ENCODE measurements at places on chromosomes 1 and 21.

DNA sequence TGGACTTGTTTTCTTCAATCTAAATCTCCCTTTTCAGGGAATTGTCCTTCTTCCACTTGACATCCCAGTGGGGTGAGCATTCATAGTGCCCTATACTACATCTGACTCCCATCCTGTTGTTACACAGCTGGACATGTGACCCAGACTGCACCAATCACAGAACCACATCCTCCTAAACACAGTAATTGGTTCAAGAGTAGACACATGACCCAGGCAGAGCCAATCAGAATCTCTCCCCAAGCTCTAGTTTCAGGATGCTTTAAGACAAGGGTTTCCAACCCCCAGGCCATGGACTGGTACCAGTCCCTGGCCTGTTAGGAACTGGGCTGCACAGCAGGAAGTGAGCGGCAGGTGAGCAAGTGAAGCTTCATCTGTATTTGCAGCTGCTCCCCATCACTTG is 5.6 kb upstream of the DDOST start:
- DNase-seq, result no peak

GRCh38 chr1:80827666-80828065 is 973.1 kb upstream of the ADGRL2 start:
- no peak for DNase-seq

GRCh38 chr21:38915546-38915945 is 109.8 kb downstream of the ETS2 start:
- no peak for DNase-seq

GRCh38 chr1:231036416-231036815 is 3.6 kb downstream of the FAM89A start:
- DNase-seq, result no peak

GRCh38 chr21:25507522-25507921 is 99.8 kb downstream of the MRPL39 start:
- no peak for DNase-seq

- DNase-seq, result no peak
These were observed 126.0 kb downstream of the SYF2 start for GRCh38 chr1:25106352-25106751.

DNA sequence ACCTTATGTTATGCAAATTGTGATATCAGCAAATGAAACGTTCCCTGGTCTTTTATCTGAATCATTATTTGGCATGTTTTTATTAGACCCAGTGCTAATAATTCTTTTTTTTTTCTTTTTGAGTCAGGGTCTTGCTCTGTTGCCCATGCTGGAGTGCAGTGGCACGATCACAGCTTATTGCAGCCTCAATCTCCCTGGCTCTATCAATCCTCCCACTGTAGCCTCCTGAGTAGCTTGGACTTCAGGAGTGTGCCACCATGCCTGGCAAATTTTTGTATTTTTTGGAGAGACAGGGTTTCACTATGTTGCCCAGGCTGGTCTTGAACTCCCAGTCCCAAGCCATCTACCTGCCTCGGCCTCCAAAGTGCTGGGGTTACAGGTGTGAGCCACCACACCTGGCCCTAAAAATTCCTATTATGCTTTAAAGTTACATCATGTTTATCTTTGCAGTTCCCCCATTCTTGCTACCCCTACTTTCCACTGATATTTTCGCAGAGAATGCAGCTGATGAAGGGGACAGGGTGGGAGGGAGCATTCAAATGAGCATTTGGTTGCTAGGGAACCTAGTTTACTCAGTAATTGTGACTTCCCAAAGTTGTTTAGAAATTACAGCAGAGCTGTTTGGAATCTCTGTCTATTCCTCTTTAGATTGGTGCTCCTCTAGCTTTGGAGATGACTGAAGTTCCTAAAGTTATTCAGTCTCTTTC is 18.4 kb downstream of the C1orf21 start:
- no peak for DNase-seq

DNA sequence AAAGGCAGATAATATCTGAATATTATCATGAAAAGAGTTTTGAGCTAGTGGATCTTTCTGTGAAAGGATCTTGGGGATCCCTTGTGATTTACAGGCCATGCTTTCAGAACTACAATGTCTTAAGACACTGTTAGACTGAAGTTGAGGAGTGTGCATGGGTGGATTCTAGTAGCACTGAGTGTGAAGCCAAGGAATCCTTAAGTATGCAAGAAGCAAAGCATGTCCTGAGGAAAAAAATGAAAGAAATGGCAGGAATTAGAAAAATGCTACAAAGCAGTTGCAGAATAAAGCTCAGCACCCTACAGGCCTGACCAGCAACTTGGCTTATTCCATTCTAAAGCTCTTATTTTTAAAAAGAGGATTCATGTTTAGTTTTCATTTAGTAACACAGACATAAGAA is 11.9 kb downstream of the STX6 start:
- DNase-seq, result no peak

DNA sequence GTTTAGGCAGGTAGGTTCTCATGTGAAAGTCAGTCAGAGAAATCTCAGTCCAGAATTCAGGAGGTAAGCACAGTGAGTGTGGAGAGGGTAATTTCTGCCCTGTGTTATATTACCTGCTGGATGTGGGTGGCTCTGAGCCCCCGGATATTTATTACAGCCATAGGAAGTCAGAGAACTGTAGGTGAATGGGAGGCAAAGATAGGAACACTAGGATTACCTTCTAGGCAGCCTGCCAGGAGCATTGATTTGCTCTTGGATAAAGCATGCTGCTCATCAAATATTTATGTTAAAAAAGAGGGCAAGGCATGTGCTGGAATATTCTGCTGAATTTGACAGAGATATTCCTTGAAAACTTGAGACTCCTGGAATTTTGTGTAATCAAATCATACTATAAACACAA is 8.5 kb downstream of the GNG12 start:
- no peak for DNase-seq

Data from right lobe of liver (tissue), 6 donors.